ENCODE measurements at places on chromosomes 5 and 9.

GRCh38 chr5:56056875-56057274 lies 62.1 kb upstream of the IL6ST start:
- H3K27ac ChIP-seq, result peak overlapping the region; percentile 79
- no peaks in the 10 kb centered on the region for H3K36me3 ChIP-seq
- H3K4me1 ChIP-seq, result peaks cover 41% of the 10 kb centered on the region
- no peak for DNase-seq
- H3K27me3 ChIP-seq, result no peaks in the 10 kb centered on the region

- no peak overlapping the region for H3K27ac ChIP-seq
- no peaks in the 10 kb centered on the region for H3K4me1 ChIP-seq
- no peak for DNase-seq
- no peak overlapping the region for H3K4me3 ChIP-seq
- peaks cover 2% of the 10 kb centered on the region for H3K36me3 ChIP-seq
Measured at GRCh38 chr9:127172066-127172707, 49.8 kb upstream of the ANGPTL2 start.

DNA sequence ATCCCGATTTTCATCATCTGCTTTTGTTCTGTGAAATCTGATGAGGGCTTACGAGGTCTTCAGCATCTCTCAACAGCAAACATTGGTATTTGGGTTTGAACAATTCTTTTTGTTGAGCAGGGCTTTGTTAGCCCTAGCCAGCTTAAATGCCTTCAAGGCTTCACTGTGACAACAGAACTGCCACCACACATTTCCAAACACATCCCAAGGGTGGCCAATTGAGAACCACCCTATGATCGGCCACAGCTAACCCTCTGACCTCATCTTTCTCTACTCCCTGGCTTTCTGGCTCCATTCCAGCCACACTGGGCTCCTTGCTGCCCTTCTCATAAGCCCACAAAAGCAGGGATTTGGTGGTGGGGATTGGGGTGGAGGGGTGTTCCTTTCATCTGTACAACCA lies 17.6 kb downstream of the MTX3 start:
- H3K27me3 ChIP-seq, result no peaks in the 10 kb centered on the region
- H3K36me3 ChIP-seq, result peaks cover 4% of the 10 kb centered on the region
- H3K4me3 ChIP-seq, result no peak overlapping the region
- no peak overlapping the region for H3K27ac ChIP-seq

- H3K4me3 ChIP-seq, result no peak overlapping the region
- H3K36me3 ChIP-seq, result peaks cover 3% of the 10 kb centered on the region
- DNase-seq, result no peak
- no peaks in the 10 kb centered on the region for H3K27me3 ChIP-seq
- peak overlapping the region; percentile 21 for H3K27ac ChIP-seq
Measured at GRCh38 chr9:33908114-33908513, 91.2 kb downstream of the UBE2R2 start.

DNA sequence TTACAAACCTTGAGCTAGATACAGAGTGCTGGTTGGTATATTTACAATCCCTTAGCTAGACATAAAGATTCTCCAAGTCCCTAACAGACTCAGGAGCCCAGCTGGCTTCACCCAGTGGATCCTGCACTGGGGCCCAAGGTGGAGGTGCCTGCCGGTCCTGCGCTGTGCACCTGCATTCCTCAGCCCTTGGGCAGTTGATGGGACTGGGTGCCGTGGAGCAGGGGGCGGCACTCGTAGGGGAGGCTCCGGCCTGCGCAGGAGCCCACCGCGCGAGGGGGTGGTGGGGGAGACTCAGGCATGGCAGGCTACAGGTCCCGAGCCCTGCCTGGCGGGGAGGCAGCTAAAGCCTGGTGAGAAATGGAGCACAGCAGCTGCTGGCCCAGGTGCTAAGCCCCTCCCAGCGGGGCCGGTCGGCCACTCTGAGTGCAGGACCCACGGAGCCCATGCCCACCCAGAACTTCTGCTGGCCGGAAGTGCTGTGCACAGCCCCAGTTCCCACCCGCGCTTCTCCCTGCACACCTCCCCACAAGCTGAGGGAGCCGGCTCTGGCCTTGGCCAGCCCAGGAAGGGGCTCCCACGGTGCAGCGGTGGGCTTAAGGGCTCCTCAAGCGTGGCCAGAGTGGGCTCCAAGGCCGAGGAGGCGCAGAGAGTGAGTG lies 1464.7 kb downstream of the EFNA5 start:
- no peaks in the 10 kb centered on the region for H3K27me3 ChIP-seq
- no peak overlapping the region for H3K27ac ChIP-seq
- H3K4me1 ChIP-seq, result no peaks in the 10 kb centered on the region
- H3K36me3 ChIP-seq, result no peaks in the 10 kb centered on the region
- DNase-seq, result no peak
